ENCODE measurements at places on chromosomes 1 and 21.

- DNase-seq = no peak
These were observed 18.7 kb upstream of the PAPPA2 start for GRCh38 chr1:176444286-176444685.

DNA sequence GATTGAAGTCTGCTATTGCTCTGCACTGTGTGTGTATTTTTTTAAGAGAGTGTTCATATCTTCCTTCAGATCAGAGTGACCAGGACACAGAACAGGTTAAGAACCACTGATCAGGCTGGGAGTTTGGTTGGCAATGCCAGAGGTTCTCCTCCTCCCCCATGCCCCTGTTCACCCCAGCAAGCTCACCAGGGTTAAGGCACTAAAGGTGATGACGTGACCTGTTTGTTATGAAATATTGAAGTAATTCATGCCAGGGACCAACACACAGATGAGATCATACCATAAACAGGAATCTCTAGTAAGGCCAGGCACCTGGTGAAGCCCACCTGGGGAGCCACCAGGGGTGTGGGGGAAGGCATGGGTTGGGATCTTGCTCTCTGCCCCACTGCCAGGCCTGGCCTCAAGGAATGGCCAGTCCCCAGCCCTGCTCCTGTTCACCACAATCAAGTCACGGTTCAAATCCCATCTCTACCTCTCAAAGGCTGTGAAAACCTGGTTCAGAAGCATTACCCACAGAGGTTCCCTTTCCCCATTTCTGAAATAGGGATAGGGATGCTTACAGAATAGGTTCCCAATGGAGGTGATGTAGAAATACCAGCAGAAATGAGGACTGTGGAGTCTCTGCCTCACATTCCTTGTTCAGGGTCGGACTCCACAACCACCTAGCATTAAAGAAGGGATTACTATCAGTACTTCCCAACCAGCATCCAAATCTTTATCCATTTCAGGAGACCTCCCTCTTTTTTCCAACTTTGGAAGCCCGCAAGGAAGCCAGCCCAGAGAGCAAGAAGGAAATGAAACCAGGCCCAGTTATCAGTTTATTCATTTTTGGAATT, 2.4 kb downstream of the ID3 start:
- no peak for DNase-seq

DNA sequence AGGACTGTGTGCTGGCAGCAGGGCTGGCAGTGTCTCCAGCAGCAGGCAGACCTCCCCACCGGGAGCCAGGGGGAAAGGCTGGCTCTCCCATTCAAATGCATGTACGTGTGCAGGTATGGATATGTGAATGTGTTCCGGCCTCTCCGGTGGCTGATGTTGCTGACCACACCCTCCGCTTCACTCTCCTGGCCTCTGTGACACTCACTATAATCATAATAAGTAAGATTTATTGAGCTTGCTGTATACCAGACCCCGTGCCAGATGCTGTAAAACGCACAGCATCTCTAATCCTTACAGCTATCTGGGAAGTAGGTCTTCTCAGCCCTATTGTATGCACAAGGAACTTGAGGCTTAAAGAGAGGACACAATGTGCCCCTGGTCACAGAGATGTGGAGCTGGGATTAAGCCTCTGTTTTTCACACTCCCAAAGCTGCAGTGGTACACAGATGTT, 20.5 kb upstream of the ARTN start:
- DNase-seq = no peak

- DNase-seq = no peak
These were observed 52.1 kb downstream of the PGM1 start for GRCh38 chr1:63645317-63645716.

DNA sequence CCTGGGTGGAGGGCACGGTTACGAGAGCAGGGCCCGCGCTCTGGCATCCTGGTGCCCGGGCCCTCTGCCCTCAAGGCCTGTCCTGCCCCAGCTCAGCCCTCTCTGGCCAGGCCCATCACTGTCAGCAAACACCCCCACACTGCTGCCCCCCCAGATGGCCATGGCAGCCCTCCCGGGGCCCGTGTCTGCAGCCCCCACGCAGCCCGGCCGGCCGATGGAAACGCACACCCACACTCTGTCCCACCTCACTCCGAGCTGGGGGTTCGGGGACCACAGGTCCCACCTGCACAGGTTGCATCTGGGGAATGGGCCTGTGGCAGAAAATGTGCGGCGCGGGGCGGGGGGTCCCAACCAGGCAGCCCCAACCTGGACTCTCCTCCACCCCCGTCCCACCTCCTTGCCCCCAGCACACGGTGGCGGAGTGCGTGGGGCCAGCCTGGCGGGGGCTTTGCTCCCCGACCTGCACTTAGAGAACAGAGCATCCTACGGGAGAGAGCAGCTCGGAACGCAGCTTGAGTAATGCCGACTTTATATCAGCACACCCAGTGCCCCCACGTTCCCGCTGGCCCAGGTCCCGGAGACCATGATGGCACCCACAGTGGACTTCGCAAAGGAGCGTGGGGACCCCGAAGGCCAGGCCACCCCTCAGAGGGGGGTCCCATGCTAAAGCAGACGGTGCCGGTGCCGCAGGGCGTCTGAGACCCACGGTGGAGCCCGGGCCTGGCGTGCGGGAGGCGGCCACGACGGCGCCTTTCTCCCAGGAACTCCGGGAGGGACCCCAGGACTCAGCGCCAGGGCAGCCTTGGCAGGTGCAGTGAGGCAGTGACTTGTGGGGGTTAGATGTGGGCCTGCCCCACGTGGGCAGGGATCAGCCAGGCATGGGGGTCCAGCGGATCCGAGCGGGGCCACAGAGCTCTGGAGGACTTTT, 7.5 kb upstream of the RNF223 start:
- DNase-seq = peak; percentile 24

DNA sequence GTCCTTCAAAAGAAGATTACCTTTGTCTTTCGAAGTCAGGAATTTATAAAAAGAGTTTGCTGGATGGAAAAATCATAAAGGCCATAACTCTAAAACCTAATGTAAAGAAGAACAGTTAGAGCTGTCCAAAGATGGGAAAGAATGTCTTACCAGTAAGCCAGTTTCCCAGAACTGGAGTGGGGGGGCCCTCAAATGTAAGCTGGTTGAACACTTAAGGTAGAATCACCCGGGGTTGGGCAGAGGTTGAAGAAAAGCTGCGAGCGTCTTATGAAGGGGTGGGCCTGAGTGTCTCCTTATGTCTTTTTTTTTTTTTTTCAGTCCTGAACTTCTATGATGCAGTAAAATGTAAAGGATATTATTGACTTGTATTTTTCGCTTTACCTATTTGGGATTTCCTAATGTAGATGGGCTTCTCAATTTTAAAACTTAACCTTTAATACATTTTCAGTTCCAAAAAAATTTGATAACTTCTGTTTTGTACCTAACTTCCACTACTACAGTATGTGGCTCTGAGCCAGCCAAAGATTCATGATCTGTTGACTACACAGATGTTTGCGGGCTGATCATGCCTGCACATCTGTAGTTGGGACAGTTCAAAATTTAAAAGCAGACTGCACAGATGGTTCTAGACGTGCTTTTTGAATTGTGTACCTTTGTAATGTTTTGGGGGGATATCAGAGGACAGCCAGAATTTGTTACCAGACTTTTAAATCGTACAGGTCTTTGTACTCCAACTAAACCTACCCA, 43.6 kb downstream of the NFYC start:
- DNase-seq = peak; percentile 31
